ENCODE measurements at places on chromosomes 6 and 20.
A peak's percentile ranks its signal among the peaks of the same experiment; 100 is the strongest.

DNA sequence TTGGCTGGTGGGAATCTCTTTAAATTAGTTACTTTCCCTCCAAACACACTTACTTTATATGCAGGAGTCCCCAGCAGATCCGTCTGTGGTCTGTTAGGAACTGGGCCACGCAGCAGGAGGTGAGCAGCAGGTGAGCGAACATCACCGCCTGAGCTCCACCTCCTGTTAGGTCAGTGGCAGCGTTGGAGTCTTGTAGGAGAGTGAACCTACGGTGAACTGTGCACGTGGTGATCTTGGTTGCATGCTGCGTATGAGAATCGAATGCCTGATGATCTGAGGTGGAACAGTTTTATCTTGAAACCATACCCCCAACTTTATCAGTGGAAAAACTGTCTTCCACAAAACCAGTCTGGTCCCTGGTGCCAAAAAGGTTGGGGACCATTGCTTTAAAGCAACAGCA, 5.0 kb downstream of the SERPINB6 start:
- no peak for DNase-seq

DNA sequence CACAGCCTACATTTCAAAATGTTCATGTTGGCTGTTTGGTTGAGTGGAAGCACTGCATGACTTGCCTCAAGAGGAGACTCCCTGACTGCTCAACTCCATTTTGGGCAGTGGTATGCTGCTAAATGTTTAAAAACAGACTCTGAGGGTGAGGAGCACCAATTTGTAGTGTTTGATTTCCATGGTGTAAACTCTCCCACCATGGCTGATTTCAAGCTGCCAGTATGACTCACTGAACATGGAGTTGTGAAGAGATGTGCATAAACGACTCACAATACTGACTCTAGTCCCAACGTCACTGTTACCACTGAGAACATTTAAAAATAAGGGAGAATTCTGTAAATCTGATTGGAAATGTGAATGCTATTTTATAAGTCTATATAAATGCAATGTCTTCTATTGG, 70.4 kb downstream of the BACH2 start:
- DNase-seq = no peak

GRCh38 chr6:166757232-166758135, 130.4 kb upstream of the RPS6KA2 start:
- DNase-seq = peak; percentile 68

DNA sequence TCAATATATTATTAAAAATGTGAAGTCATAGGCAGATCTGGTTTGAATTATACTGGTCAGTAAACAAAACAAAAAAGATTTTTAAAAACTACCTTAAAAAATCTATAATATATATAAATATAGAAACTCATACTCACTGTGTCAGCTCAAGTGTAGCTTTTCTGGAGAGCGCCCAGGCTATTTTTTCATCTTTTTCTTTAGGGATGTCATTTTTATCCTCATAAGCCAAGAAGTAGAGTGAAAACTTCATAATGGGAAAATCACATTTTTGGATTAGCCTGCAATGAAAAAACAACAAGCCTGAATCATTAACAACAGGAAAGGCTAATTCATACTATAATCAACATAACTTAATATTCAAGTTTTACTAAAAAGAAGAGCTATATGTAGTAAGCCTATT, 18.7 kb downstream of the GLO1 start:
- no peak for DNase-seq

- DNase-seq = no peak
These were observed 1.1 kb upstream of the FAM162B start for GRCh38 chr6:116766506-116767176.

- DNase-seq = peak; percentile 43
These were observed 7.4 kb upstream of the SLC12A5 start for GRCh38 chr20:46021361-46022359.

- no peak for DNase-seq
These were observed 9.1 kb upstream of the BPIFA2 start for GRCh38 chr20:33158637-33159385.

- DNase-seq = no peak
These were observed 129.7 kb upstream of the AHI1 start for GRCh38 chr6:135627092-135627715.

DNA sequence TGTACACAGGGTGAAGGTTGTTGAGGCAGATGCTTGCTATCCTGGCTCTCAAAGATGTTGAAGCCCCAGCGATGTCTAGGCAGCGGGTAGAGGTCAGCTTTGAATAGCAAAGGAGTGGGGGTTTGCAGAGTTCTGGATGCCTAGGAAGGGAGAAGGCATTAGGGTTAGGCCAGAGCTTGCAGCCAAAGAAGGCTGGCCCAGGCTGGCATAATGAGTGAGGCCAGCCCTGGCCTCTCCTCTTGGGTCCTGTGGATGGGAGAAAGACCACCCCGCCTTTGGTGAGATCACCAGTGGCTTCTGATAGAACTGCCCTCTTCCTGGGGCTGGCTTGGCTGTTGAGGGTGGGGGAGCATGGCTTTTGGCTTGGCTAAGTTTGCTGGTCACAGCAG, 406 bp upstream of the WFDC5 start:
- no peak for DNase-seq

- no peak for DNase-seq
These were observed 40.2 kb upstream of the TRAM2 start for GRCh38 chr6:52617087-52617486.

DNA sequence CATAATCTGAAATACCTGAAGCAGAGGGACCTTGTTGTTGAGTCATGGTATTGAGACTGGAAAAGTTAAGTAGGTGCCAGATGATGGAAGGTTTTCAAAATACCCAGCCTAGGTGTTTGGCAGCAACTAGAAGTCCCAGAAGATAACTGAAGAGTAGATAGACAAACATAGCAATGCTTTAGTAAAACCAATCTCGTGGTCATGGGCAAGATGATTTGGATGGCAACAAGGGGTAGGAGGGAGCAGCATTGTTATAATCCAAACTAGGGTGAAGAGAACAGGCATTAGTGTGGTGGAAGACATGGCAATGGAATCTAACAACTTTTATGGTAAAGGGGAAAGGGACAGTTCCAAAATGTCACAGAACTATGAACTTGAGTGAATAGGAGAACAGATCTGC, 2.3 kb downstream of the FILIP1 start:
- no peak for DNase-seq

GRCh38 chr20:38673725-38674091, 50.6 kb upstream of the SLC32A1 start:
- DNase-seq = no peak

DNA sequence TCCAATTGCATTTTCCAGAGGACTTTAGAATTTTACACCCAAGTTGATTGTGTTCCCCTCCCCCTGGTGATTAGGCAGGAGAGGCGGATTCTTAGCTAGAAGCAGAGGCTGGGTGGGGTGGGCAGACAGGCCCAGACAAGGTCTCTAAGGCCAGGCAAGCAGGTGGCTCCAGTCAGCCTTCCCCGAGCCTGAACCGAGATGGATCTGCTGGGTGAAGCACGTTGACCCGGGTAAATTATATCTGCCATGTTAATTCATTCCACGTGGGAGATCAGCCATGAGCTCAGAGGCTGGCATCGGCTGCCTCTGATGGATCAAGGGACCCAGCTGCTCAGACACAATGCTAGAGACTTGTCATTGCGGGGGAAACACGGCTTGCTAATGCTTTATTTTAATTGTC, 159.5 kb upstream of the MAFB start:
- DNase-seq = no peak

- no peak for DNase-seq
These were observed 11.4 kb upstream of the KCNQ2 start for GRCh38 chr20:63483834-63484233.

- DNase-seq = peak; percentile 33
These were observed 46.9 kb upstream of the ADGRF4 start for GRCh38 chr6:47651505-47651944.

DNA sequence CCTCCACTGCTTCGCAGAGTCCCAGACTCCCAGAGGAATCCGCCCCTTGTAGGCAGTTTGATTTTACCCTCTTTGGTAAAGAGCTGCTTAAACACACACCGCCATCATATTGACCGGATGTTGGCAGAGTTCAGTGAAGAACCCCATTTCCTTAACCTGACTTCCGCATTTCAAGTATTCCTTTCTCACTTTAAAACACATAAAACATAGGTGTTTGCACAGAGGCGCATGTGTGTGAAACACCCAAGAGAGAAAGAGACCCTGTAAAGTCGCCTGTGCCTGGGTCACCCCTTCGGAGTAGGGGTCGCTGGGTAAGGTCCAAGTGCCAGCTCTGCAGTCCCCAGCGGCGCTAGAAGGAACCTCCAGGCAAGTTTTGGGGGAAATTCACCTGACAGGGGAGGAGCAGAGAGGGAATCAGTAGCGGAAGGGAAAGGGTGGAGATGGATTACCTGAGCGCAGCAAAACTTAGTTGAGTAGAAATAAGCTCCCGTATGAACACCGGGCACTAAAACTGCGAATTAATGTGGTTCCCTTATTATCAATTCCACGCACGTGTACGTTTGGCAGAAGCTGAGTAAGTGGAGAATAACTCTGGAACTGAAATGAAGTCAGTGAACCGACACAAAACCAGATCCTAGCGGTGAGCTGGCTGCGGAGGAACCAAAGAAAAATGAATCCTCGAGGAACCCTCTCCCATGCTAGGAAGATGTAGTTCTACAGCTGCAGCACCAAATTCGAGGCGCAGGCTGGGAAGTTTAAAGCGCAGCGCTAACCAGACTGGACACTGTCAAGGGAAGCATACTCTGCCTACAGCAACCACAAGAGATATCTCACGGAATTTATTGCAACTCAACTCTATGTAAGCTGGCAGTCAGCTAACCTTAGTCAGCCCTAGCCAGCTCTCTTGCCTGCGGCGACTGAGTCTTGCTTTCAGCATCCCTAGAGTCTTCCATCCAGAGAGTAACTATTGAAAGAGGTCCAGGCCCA, 3.5 kb upstream of the HTR1B start:
- DNase-seq = peak; percentile 27

GRCh38 chr6:155084431-155085123, 89.5 kb downstream of the TIAM2 start:
- no peak for DNase-seq

DNA sequence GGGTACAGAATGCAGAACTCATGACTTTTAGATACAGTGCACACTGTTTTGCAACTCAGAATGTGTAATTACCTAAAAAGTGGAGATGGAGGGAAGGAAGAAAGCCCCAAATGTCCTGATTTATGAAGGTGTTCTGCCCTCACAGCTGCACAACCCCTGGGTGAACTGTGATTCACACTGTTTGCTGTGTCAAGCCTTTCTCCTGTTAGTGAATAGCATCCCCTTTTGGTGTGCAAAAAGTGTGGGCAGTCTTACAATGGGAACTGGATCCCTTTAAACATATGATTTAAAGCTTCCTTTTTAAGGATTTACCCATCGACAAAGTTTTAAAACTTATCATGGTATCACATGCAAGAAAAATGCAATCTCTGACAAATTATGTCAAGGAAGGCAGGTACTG, 633.4 kb upstream of the EPHA7 start:
- DNase-seq = no peak

GRCh38 chr6:82823361-82823760, 242.3 kb downstream of the UBE3D start:
- DNase-seq = no peak

DNA sequence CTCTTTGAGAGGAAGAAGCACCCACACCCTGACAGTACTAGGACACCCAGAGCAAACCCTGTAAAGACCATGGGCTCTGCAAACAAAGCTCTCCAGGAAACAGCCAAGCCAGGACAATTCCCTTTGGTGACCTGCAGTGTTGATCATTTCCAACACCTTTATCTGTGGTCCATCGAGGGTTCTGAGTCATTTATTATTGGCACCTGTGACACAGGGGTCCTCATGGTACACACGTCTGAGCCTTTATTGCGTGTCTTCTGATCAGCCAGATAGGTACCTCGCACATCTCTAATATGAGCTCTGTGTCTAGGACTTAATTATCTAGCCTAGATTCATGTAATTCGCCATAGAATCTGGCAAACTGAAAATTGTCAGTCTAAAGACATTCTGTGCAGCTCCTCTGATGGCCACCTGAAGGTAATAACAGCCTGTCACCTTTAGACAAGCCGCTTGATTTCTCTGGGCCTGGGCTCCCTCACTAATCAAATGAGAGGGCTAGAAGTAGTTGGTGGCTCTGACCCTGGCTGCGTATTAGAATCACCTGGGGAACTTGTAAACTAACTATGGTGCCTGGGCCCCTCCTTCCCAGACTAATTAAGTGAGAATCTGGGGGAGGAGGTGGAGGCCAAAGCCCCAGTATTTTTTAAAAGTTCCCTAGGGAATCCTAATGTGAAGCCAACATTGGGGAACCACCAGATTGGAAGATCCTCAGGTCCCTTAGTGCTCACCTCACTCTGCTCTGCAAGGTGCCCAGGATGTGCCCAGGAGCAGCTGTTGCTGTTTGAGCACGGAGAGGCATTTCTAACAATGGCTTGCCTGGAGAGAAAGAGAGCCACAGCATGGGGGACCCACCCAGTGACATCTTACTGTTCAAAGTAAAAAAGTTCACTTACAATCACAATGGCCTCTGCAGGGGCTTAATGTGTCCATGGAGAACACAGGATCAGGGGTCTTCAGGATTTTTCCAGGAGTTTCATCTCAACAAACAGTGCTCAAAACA, 122.0 kb upstream of the ARID1B start:
- no peak for DNase-seq

GRCh38 chr6:34525431-34526175, 30.5 kb downstream of the SPDEF start:
- no peak for DNase-seq

DNA sequence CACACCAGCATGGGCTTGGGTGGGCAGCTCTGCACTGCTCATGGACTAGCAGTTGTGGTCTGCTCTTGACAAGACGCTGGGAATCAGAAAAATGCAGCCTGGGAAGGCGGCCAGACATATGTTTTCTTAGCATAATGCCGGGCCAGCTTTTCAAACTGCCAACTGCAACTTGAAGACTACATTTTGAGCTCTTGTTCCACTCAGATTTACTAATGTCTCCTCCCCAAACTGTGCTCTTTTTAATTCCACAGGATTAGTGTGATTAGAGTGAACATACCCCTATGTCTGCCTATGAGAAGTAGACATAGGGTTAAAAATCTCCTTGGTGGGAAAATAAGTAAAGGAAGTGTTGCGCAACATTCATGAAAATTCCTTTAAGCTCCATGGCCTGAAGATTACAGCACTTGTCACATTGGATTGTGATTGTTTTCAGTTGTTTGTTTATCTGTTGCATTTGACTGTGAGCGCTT, 5.3 kb upstream of the FNDC1 start:
- no peak for DNase-seq

- no peak for DNase-seq
These were observed 9.7 kb upstream of the CLDN20 start for GRCh38 chr6:155254139-155254538.

- no peak for DNase-seq
These were observed 112.8 kb downstream of the TBX18 start for GRCh38 chr6:84651583-84651982.

- DNase-seq = no peak
These were observed 26.1 kb upstream of the RIPOR2 start for GRCh38 chr6:24961852-24962251.

GRCh38 chr6:87070741-87071140, 24.2 kb downstream of the CGA start:
- DNase-seq = no peak

All from AG08396 (cell line).